ENCODE measurements at places on chromosomes 6 and 20.

GRCh38 chr6:109466212-109466923 lies 10.8 kb upstream of the MICAL1 start:
- DNase-seq = no peak

- DNase-seq = no peak
Measured at GRCh38 chr6:127956260-127956888, 55.5 kb upstream of the THEMIS start.

GRCh38 chr6:12548526-12548925 lies 168.0 kb upstream of the PHACTR1 start:
- DNase-seq = no peak

DNA sequence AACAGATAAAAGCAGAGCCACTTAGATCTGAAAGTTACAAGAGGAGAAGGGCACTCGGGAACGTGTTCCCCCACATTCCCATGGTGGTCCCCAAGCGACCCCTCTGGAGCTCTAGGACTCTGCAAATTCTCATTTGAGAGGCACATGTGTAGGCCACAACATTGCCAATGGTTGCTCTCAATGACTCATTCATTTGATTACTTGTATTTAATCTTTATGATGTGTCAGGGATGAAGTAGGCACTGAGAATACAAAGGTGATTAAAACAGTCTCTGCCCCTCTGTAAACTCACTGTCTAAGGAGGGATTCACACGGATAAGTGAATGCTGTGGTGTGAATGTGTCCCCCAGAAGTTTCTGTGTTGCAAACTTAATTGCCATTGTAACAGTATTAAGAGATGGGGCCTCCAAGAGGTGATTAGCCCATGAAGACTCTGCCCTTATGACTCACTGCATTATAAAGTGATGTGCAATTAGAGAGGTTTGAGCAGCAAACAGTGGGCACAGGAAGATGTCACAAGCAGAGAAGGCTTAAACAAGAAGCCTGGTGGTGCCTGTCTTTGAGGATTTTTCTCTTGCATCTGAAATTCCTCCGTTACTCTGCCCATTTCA lies 34.0 kb upstream of the TRAM2 start:
- no peak for DNase-seq

DNA sequence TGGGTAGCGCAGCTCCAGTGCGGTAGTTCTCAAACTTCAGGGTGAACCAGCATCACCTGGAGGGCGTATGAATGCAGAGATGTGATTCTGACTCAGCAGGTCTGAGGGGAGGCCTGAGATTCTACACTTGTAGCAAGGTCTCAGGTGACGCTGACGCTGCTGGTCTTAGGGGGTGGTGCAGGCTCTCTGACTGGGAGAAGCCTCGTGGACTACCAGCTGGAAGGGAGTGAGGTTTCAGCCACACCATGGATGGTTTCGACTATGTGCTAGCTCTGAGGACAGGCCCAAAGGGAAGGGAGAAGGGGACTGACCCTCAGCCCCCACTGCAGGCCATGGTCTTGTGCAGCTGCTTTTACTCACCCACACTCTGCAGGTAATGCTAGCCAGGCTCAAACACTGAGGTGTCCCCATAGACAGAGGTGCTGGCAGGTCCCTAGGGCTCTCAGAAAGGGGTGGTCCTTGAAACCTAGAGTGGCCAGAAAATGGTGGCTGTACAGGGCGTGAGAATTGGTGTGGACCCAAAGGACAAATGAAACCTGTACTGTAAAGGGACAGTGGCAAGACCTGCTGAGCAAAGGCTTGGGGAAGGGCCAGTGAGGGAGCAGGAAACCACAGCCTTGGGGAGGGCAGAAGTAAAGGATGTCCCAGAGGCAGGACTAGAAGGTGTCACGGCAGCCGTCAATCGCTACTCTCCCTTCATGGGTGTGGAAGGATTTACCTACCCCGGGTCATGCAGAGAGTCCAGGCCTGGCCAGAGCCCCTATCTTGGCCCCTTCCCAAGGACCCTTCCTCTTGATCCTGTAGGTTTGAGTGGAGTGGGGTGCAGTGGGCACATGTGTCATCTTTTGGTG lies 52.7 kb downstream of the EBF4 start:
- no peak for DNase-seq

DNA sequence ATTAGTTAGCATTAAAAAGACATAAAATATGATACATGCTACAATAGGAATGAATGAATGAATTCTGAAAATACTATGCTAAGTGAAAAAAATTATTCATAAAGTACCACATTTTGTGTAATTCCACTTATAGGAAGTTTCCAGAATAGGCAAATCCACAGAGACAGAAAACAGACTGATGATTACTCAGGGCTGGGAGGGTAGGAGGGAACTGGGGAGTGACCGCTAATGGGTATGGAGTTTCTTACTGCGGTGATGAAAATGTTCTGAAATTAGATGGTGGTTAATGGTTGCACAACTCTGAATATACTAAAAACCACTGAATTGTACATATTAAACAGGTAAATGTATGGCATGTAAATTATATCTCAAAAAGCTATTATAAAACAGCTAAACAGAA lies 22.6 kb downstream of the FERMT1 start:
- DNase-seq = peak; percentile 72

- DNase-seq = no peak
Measured at GRCh38 chr6:41799559-41799911, 12.0 kb downstream of the TOMM6 start.

DNA sequence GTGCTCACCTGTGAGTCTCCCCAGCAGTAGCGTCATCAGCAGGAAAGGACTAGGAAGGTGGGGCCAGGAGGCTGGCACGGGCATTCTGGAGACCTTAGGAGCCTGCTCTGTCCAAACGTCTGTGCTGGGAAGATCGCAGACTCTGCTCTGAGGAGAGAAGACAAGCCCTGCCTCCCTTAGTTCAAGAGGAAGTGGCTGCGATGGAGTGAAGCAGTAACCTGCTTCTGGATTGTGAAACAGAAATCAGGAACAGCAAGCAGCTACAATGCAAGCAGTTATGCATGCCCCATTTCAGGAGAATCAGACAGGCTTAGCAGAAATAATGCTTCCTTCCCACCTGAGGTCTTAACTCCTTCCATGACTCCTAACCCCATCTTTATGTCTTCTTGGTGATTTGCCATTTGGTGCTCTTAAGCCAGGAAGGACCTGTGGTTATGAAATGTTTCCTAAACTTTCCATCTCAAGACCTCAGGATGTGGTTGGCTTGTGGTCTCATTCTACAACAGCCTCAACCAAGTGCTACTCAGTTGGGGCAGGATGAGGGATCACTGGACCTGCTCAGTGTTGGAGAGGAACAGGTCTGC lies at the start of gene SIRPB1:
Gene SIRPB1 (minus strand): TSS at position 149 of the 584 bp plus-strand sequence. CDS start 65 bp downstream, at position 84.
- peak; percentile 67 for DNase-seq

DNA sequence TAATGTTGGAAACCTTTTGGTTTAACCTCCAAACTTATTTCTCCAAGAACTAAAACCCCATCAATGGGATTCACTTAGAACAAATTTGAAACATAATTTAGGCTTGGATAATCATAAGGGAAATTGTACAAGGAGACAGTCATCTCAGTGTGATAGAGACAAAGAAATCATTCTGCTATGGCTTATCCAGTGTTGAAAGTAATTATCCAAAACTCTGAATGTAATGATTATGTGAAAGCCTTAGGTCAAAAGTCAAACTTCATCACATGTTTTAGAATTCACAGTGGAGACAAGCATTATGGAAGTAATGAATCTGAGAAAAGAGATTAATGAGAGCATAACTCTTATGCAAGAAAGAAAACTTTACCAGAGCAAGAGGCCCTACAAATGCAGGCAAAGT lies 20.0 kb downstream of the MC3R start:
- no peak for DNase-seq

DNA sequence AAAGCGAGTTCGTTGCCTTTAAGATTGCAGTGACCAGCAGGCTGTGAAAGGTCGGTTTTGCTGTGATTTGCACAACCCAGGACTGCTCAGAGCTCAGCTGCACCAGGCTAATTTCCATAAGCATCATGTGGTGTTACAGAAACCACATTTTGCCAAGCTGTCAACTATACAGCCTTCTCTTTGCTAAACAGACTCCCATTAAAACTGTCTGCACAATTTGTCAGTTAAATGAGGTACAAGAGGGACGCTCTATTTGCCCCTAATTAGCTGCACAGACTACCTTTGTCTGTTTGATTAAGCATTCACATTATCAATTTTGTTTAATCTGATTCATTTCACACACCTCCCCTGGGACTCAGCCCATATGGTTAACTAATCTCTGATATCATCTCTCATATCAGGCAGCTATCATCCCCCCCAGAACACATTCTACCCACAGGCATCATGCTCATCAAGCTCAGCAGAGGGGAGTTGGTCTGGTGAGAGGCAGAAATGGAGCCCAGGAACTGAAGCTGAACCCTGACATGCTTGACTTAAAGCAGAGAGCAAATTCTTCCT lies 62.1 kb downstream of the OLIG3 start:
- no peak for DNase-seq
